ENCODE measurements at places on chromosomes 5 and 9.
A peak's percentile ranks its signal among the peaks of the same experiment; 100 is the strongest.

DNA sequence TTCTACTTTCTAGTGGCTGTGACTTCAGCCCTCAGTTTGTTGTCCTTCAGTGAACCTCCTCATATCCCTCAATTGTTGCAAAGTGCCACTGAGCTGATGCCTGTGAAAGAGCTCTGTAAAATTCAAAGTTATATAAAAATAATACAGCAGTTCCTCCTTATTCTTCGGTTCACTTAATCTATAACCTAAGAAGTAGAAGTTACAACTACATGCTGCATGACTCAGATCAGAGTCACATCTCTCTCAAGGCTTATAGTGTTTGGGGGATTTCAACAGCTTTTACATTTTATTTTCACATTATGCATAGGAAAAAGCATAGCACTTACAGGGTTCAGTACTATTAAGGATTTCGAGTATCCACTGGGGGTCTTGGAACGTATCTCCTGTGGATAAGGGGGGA lies 25.1 kb upstream of the GCNT1 start:
- DNase-seq = no peak

DNA sequence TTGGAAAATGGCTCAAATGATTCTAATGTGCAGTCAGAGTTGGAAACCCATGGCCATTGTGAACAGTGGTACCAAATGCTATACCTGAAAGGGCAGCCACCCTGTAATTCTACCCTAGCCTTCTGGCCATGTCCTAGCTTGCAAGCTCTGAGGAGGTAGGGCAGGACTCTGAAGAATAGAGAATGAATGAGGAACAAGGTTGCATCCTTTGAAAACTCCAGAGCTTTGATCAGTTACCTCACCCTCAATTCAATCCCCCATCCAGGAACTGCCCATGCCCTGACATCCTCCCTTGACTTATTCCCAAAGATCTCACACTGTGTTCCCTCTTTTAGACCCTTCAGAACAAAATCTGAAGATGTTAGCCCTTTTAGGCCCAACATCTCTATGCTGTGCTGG lies 17.8 kb upstream of the ERMP1 start:
- no peak for DNase-seq

DNA sequence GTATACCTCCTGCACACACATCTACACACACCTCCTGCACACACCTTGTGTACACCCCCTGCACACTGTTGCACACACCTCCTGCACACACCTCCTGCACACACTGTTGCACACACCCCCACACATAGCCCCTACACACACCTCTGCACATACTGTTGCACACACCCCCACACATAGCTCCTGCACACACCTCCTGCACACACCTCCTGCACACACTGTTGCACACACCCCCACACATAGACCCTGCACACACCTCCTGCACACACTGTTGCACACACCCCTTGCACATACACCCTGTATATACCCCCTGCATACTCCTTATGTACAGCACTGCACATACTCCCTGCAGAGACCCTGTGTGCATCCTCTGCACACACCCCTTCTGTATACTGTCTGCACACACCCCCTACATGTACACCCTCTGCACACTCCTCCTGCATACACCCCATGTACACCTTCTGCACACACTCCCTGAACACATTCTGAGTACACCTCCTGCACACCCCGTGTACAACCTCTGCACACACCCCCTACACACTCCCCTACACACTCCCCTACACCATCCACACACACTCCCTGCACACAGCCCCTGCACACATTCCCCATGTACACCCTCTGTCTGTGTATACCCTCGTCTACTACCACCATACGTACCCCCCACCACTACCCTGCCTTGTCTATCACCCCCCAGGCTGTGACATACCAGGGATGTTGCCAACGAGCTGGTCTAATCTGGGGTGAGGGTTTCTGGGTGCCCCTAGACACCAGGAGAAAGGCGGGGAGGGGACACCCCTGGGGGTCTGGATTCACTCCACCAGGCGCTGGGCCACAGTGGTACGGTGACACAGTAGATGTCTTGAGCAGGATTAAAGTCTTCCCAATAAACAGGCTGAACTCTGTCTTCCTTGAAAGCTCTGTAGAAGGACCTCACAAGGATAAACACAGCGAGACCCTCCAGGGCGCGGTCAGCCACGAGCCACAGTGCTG lies 1.1 kb upstream of the CEP72 start:
- DNase-seq = no peak

- no peak for DNase-seq
Measured at GRCh38 chr9:7210854-7211637, 453.3 kb downstream of the KDM4C start.

DNA sequence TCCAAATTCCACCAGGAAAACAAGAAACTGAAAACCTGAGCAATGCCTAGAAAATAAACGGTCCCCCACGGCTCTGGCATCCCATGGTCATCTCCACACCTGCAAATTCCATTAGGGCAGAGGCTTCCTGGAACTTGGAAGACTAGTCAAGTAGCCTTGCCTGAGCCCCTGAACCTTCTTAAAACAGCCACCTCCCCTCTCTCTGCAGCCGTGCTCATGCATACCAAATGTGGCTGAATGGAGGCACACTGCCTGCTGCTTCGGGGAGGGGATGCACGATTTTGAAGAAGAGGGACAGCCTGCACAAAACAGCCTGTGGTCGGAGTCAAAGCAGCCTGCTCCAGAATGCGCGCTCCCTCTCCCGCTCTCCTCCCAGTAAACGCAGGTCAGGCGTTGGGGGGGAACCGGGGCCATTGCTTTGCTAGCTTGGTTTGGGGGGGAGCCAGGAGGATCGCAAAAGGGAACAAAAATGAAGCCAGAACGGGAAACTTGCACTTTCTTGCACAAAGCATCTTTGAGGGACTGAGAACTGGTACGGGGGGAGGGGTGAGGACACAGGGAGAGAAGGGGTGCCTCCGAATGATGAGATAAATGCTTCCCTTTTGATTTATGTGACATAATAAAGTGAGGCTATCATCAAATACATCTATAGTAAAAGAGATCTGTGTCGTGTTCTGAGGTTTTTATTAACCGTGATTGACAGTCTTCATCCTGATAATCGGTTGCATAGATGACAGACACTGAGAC lies at the start of gene TRPM3:
Gene TRPM3 (minus strand): TSS at position 347 of the 747 bp plus-strand sequence. CDS start 267 bp downstream, at position 80.
- DNase-seq = no peak

- DNase-seq = no peak
Measured at GRCh38 chr5:167699432-167699831, 592.0 kb upstream of the WWC1 start.

- peak; percentile 43 for DNase-seq
Measured at GRCh38 chr9:93071464-93071863, 13.0 kb downstream of the SUSD3 start.

DNA sequence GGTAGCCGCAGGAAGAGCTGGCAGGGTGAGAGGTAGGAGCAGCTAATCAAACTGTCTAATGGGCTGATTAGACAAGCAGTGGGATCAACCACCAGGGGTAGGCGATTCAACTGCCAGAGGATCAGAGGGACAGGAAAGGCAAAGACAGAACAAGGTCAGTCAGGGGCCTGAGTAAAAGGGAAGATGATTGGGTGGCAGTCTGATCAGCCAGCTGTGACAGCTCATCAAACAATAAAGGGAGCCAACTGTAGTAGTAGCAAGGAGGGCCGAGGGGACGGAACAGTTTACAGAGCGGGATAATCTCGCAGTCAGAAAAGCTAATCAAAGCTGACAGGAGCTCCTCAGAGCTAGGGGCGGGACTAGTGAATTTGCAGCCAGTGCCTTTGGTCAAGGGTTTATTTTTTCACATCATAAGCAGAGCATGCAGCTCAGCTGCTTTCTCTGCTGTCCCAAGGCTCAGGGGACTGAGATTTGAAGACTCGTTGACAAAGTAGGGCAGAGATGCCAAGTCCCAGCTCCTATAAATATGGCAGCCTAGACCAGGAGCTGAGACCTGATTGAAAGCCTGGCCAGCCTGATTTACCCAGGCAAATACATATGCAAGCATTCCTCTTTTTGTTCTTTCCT lies 418.2 kb downstream of the GABRG2 start:
- no peak for DNase-seq

DNA sequence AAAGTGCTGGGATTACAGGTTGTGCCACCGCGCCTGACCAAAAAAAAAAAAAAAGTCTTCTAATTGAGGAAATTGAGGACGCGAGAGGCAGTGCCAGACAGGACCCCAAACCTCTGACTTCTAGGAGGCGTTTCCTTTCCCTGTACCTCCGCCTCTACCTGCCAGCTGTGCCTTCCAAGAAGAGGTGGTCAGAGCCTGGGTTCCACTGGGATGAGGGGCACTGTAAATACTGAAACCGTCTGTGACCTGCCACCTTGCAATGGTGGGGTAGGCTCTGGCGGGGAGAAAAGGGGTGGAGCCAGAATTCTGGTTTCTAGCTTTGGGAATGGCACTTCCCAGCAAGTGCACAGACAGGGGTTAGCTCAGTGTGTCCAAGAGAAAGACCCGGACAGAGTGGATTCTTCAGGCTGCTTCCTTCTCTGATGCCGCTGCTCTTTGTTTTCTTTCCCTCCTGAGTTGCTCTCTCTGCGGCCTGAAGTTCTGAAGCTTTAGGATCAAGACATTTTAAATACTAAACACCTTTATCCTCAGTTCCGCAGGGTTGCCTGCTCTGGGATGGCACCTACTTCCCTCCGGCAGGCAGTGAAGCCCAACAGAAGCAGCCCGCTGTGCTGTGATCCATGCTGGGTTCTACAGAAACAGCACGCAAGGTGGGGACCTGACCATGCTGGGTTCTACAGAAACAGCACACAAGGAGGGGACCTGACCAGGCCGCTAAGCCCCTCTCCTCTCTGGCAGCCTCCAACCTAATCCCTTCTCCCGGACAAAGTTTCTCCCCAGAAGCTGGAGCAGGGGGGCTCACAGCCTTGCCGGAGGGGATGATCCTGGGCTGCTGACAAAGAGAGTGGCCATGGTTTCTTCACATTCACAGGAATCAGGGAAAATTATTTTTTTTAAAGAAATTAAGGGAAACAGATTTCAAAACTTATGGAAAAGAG lies 65.2 kb downstream of the OTULIN start:
- no peak for DNase-seq

DNA sequence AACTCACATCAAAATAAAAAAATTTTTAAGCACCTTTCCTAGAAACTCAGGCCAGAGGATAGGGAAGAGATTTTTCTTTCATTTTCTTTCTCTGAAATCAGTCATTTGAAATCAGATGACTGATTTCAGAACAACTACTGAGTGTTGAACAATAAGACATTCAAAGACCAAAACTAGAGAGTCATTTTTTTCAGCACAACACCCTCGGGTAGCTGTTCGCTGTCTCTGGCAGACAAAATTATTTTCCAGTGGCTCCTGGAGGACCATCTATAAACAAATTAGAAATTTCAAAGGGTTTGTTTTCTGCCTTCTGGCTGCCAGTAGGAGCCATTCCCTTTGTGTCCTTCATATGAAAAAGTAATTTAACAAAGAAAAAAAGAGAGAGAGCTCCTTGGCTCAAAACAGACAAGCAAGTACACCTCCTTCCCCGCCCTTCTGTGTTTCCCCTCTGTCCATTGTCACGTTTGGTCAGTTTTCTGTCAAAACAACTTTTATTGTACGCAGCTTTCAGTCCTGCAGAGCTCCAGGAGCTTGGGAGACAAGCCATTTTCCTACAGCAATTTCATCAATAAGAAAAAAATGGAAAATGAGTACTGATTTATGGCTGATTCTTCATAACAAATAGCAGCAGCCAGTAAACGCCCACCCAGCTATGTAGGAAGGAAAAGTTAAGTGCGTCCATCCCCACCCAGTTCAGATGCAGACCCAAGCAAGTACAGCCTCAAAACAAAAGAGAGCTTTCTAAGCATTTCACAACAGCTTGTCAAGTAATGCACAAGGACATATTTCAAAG lies 405.2 kb downstream of the ZNF608 start:
- peak; percentile 10 for DNase-seq

- no peak for DNase-seq
Measured at GRCh38 chr5:143085319-143085917, 315.2 kb downstream of the ARHGAP26 start.

DNA sequence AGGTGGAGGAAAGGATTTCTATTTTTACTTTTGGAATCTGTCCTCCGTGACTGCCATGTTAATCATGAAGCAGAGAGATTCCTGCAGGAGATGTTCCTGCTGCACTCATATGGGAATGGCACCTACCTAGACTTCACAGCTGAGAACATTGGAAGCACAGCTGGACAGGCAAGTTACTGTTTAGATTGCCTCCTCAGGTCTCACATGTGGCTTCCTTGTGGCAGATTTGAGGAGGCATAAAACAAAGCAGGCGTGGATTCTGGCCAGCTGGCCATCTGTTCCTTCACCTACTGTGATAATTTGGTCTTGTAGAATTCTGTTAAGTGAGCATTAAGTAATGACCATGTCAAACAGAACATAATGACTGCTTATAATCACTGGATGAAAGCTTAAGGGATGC lies 193.4 kb downstream of the EDIL3 start:
- DNase-seq = no peak

DNA sequence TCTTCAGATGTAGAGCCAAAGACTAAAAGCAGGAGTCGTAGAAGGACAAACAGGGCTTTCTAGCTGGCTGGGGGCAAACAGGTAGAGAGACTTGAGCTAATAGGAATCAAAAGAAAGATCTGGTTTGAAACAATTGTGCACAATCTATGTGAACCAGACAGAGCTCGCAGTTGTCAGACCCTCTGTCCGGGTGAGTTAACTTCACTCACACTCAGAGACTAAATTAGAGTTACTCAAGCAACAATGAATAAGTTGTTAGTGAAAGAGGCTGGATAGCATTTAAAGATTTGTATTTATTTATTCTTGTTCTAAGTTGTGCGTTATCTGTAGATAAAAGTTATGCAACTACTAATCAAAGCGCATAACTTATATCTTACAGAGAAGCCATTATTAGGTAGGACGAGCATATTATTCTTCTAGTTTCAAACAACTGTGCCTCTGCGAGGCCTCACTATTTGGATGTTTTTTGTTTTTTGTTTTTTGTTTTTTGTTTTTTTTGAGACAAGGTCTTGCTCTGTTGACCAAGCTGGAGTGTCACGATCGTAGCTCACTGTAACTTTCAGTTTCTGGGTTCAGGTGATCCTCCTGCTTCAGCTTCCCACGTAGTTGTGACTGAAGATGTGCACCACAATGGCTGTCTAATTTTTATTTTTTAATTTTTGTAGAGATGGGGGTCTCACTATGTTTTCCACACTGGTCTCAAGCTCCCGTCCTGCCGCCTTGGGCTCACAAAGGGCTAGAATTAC lies 13.2 kb upstream of the LNPEP start:
- DNase-seq = no peak

- no peak for DNase-seq
Measured at GRCh38 chr5:61587125-61587524, 255.1 kb downstream of the ZSWIM6 start.

DNA sequence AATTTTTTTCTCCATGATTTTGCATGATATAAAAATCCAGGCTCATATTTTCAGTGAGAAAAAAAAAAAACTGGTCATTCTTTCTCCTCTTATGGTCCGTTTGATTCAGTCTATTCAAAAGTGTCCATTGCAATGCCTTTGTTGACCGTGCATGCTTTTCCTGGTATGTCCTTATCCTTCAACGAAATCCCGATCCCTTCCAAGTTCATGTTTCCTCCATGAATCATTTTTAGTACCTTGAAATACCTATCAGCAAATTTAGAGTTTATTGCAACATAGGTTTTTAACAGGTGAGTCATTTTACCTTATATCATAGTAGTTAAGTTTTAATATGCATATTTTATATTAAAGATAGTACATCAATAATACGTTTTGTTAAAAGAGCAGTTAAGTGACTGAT lies 773.8 kb upstream of the CHD1 start:
- DNase-seq = no peak
